Natural killer cell (primary cell): ENCODE measurements at places on chromosomes 4 and X. TPM values are rescaled to one million over a fixed set of nuclear protein-coding genes. Genes with fewer than 3 reads are reported as not detected.

- peaks cover 41% of the 10 kb centered on the region for H3K4me1 ChIP-seq
- no peak overlapping the region for H3K4me3 ChIP-seq
- no peaks in the 10 kb centered on the region for H3K27me3 ChIP-seq
- peak; percentile 75 for DNase-seq
Observed at GRCh38 chrX:120302434-120302833, 8.8 kb downstream of the TMEM255A start.

DNA sequence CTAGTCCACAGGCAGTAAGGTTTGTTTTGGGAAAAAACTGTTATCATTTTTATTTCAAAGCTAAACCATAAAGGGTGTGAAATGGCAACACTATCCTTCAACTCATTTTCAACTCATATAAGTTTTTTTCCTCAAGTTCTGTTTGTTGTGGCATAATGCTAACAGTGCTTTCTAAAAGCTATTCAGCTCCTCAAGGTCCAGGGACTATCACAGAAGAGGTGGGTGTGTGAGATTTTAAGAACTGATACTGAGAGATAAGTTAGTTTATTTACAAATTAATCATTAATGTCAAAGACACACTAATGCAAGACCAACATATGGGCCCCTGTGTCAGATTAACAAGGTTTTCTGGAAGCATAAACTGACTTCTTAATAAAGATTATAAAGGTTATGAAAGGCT lies 11.8 kb downstream of the UGT2B15 start:
- no peak overlapping the region for H3K4me3 ChIP-seq
- no peaks in the 10 kb centered on the region for H3K27me3 ChIP-seq
- no peak overlapping the region for H3K27ac ChIP-seq
- no peaks in the 10 kb centered on the region for H3K36me3 ChIP-seq
- H3K4me1 ChIP-seq: no peaks in the 10 kb centered on the region

DNA sequence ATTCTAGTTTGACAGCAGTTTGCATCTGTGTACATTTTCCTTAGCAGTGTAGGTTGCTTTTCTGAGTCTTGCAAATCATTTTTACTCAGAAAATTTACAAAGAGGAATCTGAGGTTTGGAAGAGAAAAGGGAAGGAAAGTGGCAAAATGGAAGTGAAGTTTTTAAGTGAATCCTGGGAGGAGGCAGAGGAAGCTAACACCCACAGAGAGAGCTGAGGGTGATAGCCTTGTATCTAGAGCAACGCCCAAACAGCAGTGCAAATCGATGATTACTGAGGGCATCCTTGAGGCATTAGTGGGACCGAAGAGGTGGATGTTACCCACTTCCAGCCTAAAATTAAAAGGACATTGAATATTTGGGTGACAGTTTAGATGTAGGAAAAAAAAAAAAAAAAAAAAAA lies 31.8 kb downstream of the KLF3 start:
- no peak overlapping the region for H3K4me3 ChIP-seq
- no peaks in the 10 kb centered on the region for H3K27me3 ChIP-seq
- H3K4me1 ChIP-seq: no peaks in the 10 kb centered on the region
- H3K36me3 ChIP-seq: peaks cover 80% of the 10 kb centered on the region

DNA sequence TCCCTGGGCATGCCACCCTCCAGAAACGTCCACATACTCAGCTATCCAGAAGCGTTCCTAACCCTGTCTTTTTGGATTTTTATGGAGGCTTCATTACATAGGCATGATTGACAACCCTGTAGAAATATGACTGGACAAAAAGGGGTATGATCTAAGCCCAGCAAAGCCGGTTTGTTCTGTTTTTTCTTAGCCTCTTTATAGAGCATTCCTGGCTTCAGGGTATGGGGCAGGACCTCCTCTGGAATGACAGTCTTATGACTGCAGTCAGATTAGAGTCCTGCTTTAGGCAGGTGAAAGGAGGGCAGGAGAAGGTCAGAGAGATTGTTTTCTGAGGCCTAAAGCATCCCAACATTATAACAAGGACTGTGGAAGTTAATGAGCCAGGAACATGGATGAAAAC lies 137.4 kb downstream of the DCLK2 start:
- no peaks in the 10 kb centered on the region for H3K4me1 ChIP-seq
- H3K27ac ChIP-seq: no peak overlapping the region
- no peak overlapping the region for H3K4me3 ChIP-seq
- no peaks in the 10 kb centered on the region for H3K27me3 ChIP-seq
- DNase-seq: no peak
- no peaks in the 10 kb centered on the region for H3K36me3 ChIP-seq

Gene CXorf51B
- total RNA-seq: not detected

Gene SLC25A6
- total RNA-seq: 197 TPM

DNA sequence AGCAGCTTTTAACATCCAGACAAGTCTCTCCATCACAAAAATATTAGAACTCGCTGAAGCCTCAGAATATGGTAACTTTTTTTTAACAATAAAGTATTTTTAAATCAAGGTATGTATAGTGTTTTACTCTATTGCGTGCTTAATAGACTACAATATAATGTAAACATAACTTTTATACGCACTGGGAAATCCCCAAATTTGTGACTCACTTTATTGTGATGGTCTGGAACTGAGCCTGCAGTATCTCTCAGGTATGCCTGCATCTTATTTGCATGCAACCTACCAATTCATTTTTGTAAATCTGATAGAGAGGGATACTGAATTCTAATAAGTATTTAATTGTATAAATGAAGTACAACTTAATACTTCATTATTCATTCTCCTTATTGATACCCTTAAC lies 823.5 kb downstream of the ADGRL3 start:
- H3K4me1 ChIP-seq: no peaks in the 10 kb centered on the region
- DNase-seq: no peak
- no peaks in the 10 kb centered on the region for H3K36me3 ChIP-seq
- no peak overlapping the region for H3K27ac ChIP-seq

GRCh38 chrX:40314070-40314469 lies 216.3 kb upstream of the BCOR start:
- H3K27ac ChIP-seq: no peak overlapping the region
- H3K36me3 ChIP-seq: no peaks in the 10 kb centered on the region
- no peak for DNase-seq
- H3K4me3 ChIP-seq: no peak overlapping the region
- H3K4me1 ChIP-seq: no peaks in the 10 kb centered on the region

DNA sequence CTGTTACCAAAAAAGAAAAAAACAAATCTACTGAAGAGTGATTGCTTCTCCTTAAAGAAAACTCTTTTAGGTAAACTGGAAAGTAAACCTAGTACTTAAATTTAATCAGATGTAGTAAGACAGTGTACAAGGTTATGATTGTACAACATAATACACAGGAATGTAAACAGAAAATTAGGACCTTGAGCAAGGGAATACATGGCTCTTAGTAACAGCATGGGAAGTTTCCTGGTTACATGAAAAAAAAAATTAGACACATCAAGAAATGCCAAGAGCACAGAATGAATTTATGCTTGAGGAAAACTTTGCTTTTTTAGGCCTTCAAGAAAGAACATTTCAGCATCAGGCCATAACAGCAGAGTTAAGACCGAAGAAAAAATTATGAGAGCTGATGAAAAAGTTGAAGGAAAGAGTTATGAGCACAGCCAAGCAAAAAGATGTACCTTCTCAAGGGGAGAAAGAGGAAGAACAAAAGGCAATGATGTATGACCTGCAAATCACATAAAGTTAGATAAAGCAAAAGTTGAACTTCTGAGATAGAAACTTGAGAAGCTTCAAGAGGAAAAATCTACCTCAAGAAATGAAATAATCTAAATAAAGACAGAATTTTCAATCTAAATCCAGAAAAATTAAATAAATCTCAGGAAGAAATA lies 311.6 kb downstream of the GALNTL6 start:
- no peak overlapping the region for H3K4me3 ChIP-seq
- H3K27me3 ChIP-seq: no peaks in the 10 kb centered on the region
- H3K27ac ChIP-seq: no peak overlapping the region
- no peaks in the 10 kb centered on the region for H3K36me3 ChIP-seq

DNA sequence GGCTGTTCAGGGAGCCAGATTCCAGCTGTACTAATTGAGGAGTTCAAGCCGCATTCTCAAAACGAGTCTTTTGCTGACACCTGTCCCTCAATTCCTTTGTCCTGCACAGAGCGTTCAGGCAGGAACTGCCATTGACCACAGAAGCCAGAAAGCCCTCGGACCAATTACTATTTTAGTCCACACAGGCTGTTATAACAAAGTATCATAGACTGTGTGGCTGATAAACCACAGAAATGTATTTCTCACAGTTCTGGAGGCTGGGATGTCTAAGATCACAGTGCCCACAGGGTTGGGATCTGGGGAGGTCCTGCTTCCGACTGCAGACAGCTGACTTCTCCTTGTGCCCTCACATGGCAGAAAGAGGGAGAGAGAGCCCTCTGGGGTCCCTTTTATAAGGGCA lies 119.8 kb upstream of the ATP6AP2 start:
- no peaks in the 10 kb centered on the region for H3K36me3 ChIP-seq
- DNase-seq: no peak
- no peaks in the 10 kb centered on the region for H3K27me3 ChIP-seq
